ENCODE measurements at places on chromosomes 16 and 17. TPM values are rescaled to one million over a fixed set of nuclear protein-coding genes. Genes with fewer than 3 reads are reported as not detected.
A peak's percentile ranks its signal among the peaks of the same experiment; 100 is the strongest.

- no peak for DNase-seq
These were observed 14.6 kb downstream of the IRX6 start for GRCh38 chr16:55338646-55339045.

- no peak for DNase-seq
These were observed 39.8 kb downstream of the ARL4D start for GRCh38 chr17:43438626-43439025.

- no peak for DNase-seq
These were observed 5.2 kb downstream of the ITGA3 start for GRCh38 chr17:50060951-50061712.

- no peak for DNase-seq
These were observed 1131.0 kb upstream of the GOT2 start for GRCh38 chr16:59864981-59865666.

GRCh38 chr17:67293251-67294203 is 48.5 kb upstream of the HELZ start:
- peak; percentile 61 for DNase-seq

- no peak for DNase-seq
These were observed 45.9 kb downstream of the ABAT start for GRCh38 chr16:8720080-8720966.

DNA sequence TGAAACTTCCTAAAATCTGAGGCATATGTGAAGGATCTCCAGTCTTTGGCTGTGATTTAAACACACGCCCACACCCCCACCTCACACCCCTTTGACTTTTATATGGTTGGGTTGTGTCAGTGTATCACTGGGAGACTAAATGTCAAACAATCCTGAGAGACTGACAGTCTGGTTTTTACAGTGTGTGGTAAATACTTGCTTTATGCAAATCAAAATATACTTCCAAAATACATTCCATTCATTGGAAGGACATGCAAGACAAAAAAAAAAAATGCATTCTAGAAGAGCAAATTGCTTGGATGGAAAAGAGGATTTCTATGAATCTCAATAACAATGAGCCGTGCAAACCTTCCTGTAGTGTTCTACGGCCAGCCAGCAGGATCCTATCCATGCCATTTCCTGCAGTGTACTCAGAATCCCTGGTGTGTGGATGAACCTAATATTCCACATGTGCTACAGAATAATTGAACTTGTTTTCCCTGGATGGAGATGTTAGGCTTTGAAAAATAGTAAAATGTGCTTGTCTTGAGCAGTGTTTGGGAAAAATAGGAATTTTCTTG is 602.1 kb upstream of the GOT2 start:
- no peak for DNase-seq

GRCh38 chr16:4612977-4613635 is 1.6 kb downstream of the UBALD1 start:
- no peak for DNase-seq

DNA sequence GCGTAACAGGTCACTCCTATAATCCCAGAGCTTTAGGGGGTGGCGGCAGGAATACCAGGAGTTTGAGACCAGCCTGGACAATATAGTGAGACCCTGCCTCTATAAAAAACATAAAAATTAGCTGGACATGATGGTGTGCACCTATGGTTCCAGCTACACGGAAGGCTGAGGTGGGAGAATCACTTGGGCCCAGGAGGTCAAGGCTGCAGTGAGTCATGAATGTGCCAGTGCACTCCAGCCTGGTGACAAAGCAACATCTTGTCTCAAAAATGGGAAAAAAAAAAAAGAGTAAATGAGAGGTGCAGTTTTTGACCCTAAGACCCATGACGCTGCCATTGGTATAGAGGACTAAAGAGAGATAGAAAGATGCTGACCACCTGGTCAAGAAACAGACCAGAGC is 16.1 kb downstream of the PARN start:
- DNase-seq = no peak

GRCh38 chr16:77584205-77584859 is 138.0 kb upstream of the NUDT7 start:
- DNase-seq = peak; percentile 33

DNA sequence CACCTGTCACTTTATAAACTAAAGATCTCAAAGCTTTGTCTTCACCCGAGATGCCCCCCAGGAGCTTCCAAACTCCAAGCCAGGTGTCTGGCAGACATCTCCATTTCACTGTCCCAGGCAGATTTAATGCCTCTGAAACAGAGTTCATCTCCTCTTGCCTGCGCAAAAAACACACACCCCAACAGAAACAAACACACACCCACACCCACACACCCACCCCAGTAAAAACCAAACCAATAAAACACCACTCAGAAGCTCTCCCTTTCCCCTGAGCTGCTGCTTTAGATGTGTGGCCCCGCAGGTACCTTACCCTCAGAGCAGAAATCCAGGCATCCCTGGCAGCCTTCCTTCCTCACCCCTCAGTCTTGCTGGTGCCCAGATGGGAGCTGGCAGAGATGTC is 14.4 kb downstream of the SEC14L1 start:
- no peak for DNase-seq

DNA sequence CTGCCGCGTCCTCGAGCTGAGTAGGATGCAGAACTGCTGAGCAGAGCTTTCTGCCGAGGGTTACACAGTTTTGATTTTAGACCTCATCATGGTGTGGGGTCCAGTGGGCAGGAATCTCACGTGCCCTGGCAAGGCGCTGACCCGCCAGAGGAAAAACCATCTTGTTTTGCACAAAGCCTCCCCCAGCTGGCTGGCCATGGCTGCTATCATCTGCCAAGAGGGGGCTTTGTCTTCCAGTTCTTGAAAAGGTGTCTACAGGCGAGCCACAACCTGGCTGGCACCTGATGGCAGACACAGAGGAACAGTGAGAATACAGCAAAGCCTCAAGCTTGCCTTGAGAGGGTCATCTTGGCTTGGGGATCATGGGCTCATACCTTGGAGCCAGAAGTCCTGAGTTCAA is 118.3 kb downstream of the CMIP start:
- DNase-seq = no peak

DNA sequence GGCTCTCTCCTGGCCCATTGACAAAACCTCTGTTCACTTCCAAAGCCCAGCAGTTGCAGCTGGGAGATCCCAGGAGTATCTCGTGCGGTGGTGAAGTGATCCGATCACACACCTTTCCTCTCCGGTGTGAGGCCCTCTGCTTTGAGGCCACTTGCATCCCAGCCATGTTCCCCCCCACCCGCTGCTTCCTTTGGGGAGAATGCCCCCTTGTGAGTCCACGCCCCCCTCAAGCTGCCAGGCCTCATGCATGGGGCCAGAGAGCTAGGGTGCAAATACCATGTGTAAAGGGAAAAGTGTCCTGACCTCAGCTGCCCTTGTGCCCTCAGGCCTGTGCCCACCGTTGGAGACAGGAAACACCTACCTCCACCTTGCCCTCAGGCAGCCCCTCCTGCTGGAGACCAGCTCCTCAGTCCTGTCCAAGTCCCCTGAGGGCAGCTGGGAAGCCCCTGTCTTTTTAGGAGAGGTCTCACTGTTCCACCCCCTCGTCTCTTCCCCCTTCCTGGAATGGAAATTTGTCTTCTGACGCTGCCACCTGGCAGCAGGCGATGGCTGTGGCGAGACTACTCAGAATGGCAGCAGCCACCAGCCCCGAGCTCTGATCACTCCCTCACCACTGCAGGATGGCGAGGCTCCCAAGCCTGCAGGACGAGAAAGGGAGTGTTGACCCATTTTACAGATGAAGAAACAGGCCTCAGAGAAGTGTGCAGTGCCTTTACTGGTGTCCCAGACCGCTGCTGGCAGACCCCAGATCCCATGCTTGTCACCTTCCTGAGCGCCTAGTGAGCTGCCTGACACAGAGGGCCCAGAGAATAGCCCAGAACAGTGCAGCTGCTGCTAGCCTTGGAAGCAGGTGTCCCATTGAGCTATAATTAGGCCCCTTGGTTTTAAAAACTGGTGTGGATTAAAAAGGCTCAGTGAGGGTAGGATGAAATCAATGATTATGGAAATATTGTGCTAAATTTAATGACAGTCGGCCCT is 120.6 kb upstream of the CACNG5 start:
- DNase-seq = no peak

GRCh38 chr16:57626420-57627170 is 1.8 kb upstream of the ADGRG1 start:
- no peak for DNase-seq

GRCh38 chr16:7158481-7158880 is 174.2 kb upstream of the RBFOX1 start:
- no peak for DNase-seq

DNA sequence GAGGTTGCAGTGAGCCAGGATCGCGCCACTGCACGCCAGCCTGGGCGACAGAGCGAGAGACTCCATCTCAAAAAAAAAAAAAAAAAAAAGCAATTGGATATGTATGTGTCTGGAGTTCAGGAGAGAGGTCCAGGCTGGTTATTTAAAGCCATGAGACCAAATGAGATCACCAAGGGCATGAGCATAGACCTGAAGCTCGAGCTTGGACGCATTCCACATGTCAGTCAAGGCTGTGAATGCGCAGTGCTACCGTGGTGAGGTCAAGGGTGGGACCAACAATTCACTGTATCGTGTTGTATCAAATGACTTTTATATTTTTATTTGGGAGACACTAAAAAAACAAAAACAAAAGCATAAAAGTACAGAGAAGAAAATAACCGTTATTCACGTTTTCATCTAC is 29.1 kb upstream of the SPNS2 start:
- DNase-seq = no peak

- peak; percentile 95 for DNase-seq
These were observed 20.1 kb downstream of the CD7 start for GRCh38 chr17:82297280-82297713.

The ZP2 gene
- not detected for polyA plus RNA-seq

The SLC5A11 gene
- polyA plus RNA-seq = not detected

The GP2 gene
- polyA plus RNA-seq = not detected

The ST6GALNAC1 gene
- not detected for polyA plus RNA-seq

Data from CD14-positive monocyte (primary cell).